ENCODE measurements at places on chromosomes 12 and 14.
A peak's percentile ranks its signal among the peaks of the same experiment; 100 is the strongest.

DNA sequence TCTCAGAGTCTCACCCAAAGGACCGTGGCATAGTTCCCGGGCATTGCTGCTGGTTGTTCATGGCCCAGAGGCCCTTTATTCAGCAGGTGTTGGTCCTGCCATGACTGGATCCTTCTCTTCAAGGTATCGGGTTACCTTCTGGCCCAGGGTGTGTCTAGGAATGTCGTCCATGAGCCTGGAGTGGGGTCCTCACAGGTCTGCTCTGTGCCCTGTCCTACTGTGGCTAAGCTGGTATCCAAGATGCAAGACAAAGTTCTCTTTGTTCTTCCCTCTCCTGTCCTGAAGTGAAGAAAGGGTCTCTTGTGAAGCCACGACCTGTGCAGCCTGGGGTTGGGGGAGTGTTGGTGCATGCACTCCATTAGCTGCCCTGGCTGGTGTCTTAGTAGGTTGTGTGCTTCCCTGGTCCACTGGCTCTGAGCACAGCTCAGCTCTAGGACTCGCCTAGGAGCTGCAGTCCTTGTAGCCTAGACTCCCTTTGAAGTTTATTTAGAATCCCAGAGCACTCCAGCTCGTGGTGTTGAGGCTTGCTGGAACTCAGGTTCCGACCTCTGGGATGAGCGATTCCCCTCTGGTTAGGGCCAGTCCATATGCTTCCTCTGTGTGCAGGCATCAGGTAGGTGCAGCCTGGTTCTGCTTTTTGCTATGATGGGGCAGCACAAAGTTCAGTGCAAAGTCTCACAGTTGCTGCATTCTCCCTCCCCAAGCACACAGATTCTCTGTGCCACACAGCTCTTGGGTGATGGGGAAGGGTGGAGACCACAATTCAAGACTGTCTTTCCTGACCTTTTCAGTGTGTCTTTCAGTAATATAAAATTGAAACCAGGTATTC, 117.4 kb downstream of the NUBPL start:
- DNase-seq = no peak

- no peak for DNase-seq
Measured at GRCh38 chr14:99413172-99413571, 67.5 kb downstream of the SETD3 start.

- no peak for DNase-seq
Measured at GRCh38 chr12:69840727-69841126, 15.7 kb downstream of the MYRFL start.

GRCh38 chr12:12952036-12952435, at the start of gene GPRC5D:
Gene GPRC5D, minus strand, starts transcription at chr12:12952170. Its CDS starts 1,786 bp downstream, at chr12:12950384.
- no peak for DNase-seq

DNA sequence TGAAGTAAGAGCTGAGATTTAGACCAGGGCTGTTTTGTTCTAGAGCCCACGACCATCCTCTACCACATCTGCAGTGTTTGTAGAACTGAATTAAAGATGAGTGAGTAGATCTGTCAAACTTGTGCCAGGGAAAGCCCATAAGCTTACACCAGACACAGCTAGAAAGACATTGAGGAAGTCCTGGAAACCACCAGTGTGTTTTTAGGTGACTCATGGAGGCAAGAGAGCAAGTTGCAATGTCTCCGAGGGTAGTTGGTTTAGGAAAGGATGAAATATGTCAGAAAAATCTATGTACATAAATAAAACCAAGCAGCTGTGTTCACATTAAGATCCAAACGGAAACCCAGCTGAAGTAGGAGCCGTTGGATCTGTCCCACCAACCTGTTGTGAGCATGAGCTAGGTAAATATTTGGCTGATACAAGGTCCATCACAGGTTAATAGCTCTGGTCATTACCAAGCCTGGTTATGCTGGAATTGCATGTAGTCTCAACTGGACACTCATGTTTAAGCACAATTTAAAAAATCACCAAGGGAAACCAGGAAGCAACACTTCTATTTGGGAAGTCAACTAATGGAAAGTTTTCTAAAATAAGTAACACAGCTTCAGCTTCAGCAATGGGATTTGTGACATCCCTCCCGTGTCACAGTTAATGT, 49.9 kb upstream of the PLEKHG3 start:
- no peak for DNase-seq

- DNase-seq = no peak
Measured at GRCh38 chr12:113142173-113142885, 6.8 kb upstream of the RASAL1 start.

DNA sequence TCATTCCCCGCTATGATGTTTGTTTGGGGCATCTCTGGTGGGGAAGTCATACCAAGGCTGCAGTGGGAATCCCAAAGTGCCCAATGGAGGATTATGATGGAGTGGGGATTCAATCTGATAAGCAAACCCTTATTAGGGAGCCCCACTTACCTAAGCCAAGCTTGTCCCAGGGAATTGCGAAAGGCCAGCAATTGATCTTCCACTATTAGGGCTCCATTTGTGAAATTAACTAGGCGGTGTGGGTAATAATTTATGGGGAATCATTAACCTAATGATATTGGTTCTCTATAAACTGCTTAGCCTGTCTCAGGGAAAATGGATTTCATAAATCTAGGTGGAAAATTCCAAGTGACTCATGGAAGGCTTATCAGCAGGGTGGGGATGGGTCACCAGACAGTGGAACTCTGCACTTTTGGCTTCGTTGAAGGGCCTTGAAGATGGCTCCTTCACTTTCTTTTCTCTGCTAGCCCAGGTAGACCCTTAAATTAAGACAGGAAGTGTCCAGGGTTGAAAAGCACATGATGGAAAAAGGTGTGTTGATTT, 113.0 kb upstream of the WSCD2 start:
- DNase-seq = no peak

GRCh38 chr14:89617481-89618329, 200.7 kb upstream of the FOXN3 start:
- DNase-seq = peak; percentile 82

GRCh38 chr14:51933191-51933590, 56.2 kb upstream of the RTRAF start:
- no peak for DNase-seq

- peak; percentile 4 for DNase-seq
Measured at GRCh38 chr14:21109377-21110138, 8.7 kb downstream of the TMEM253 start.

GRCh38 chr14:85732031-85732430, 202.1 kb downstream of the FLRT2 start:
- no peak for DNase-seq

GRCh38 chr12:14854586-14855183, 11.4 kb upstream of the ART4 start:
- DNase-seq = no peak

DNA sequence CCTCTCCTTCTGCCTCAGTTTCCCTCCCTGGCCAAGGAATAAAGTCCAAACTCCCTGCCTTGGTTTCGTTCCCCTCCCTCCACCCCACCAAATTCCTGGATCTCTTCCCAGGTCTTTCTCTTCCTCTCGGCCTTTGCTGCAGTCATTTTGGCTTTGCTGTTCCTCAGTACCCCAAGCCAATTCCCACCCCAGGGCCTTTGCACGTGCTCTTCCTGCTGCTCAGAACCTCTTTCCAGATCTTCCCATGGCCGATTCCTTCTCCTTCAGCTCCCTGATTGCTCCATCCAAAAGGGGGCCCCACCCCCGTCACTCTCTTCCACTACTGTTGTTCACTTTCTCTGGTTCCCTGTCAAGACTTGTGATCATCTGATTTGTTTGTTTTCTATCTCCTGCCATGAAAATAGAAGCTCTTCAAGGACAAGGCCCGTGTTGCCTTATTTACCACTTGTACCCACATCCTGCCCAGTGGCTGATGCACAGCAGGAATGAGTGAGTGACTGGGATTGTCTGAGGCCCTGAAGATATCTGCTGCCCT, 3.1 kb downstream of the HNF1A start:
- no peak for DNase-seq

GRCh38 chr12:52946797-52947547, 1.9 kb upstream of the KRT18 start:
- no peak for DNase-seq

DNA sequence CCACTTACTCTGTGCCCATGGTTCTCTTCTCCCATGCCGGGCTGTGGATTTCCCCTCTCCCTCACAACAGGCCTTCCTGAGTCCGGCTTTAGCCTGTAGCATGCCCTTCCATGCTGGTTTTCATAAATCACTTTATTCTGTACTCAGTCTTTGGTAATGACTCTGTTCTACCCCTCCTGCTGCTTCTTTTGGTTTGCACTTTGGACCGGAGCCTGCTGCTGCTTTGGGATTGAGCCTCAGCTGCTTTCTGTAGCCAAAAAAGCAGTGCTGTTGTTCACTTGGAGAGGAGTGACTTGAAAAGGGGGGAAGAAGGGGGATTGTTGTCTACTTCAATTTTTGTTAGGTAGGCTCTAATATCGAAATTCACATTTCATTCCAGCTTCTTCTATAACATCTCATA, 8.5 kb upstream of the SLC6A13 start:
- no peak for DNase-seq

GRCh38 chr12:48852734-48853688, 1.0 kb upstream of the DDX23 start:
- DNase-seq = peak; percentile 98
